ENCODE measurements at places on chromosomes 4 and X.

- DNase-seq: no peak
Measured at GRCh38 chr4:111031596-111031995, 408.7 kb upstream of the PITX2 start.

GRCh38 chr4:37561803-37562207, 124.4 kb downstream of the RELL1 start:
- DNase-seq: no peak

GRCh38 chrX:154013614-154014360, 5.9 kb downstream of the IRAK1 start:
- DNase-seq: no peak

GRCh38 chrX:107675823-107676555, 47.7 kb downstream of the PRPS1 start:
- DNase-seq: peak; percentile 48

DNA sequence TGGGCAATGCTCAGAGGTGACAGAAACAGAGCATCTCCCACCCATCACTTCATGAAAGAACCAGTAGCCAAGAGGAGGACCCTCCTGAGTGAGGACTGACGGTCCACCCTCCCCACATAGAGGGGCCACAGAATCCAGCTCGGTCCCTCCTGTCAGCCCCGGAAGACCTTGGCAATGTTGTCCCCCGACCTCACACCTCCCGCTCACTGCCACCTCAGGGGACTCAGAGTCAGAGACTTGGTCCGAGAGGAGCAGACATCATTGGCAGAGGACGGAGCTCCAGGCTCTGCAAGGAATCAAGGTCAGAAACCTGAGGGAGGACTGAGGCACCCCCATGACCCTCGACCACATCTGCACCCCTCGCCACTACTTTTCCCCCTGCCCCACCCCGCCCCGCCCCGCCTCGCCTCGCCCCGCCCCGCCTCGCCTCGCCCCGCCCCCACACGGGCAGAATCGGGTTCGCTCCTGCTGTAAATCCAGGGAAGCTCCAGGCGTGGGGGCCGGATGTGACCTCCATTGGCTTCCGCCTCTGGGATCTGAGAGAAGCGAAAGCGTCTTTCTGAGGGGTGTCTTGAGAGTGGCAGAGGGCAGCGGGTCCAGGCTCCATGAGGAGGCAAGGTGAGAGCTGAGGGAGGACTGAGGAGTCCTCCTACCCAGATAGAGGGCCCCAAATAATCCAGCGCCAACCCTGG, at the start of gene MAGEA11:
Gene MAGEA11 (plus strand): TSS at position 516 of the 692 bp plus-strand sequence. CDS start 1,100 bp downstream, outside the sequence.
- no peak for DNase-seq

GRCh38 chrX:154312116-154312515, 16.5 kb downstream of the TKTL1 start:
- no peak for DNase-seq

GRCh38 chrX:132413459-132413858, 75.4 kb downstream of the MBNL3 start:
- DNase-seq: no peak

DNA sequence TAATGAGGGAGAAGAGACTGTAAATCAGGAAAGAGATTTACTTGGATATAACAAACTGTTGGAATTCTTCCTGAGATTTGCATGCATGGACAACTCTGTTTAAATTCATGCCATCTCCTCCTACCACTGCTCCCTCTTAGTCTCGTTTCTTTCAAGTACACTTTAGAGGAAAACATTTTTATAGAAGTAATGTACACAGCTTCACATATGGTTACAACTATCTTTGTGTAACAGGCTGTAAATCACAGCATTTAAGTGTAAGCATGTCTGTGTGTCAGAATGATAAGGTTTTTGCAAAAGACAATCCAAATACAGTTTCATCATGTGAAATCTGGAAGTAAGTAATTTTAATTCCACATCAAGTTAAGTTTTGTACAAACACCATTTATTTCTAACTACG, 21.5 kb upstream of the ENPEP start:
- DNase-seq: peak; percentile 37

DNA sequence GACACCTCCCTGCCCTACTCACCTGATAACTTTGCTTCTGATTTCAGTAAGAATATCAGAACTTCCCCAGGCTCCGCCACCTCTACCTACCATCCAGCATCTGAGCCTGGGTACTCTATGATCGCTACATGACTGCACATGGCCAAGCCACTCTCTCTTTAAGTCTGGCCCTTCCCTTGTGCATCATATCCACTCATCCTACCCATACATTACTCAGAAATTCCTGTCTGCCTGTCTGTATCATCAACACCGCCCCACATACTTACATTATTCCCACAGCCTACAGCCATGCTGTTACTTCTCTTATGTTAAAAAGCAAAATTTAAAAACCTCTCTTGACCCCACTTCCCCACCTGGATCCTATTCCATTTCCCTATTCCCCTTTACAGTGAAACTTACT, 84.7 kb downstream of the SCD5 start:
- no peak for DNase-seq

DNA sequence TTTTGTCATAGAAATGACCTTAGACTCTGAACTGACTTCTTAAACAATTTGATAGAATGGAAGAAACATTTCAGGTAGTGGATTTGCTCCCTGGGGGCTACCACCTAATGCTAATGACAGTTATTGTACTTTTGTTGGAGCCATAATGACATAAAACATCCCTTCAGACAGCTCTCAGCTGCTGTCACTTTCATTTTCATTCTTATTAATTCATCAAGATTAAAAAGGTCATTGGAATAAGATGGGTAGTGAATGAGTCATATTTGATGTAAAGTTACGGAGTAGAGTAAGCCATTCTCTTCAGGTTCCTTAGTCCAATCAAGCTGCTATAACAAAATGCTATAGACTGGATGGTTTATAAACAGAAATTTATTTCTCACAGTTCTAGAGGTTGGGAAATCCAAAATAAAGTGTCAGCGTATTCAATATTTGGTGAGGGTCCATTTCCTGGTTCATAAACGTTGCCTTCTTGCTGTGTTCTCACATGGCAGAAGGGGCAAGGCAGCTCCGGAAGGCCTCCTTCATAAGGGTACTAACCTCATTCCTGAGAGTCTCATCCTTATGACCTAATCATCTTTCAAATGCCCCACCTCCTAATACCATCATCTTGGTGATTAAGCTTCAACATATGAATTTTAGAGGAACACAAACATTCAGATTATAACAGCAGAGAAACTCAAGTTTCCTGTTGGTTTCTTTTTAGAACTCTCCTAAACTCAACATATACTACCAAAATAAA, 268.5 kb downstream of the ARAP2 start:
- DNase-seq: no peak

GRCh38 chrX:76802708-76803107, 375.2 kb downstream of the MAGEE1 start:
- peak; percentile 8 for DNase-seq

DNA sequence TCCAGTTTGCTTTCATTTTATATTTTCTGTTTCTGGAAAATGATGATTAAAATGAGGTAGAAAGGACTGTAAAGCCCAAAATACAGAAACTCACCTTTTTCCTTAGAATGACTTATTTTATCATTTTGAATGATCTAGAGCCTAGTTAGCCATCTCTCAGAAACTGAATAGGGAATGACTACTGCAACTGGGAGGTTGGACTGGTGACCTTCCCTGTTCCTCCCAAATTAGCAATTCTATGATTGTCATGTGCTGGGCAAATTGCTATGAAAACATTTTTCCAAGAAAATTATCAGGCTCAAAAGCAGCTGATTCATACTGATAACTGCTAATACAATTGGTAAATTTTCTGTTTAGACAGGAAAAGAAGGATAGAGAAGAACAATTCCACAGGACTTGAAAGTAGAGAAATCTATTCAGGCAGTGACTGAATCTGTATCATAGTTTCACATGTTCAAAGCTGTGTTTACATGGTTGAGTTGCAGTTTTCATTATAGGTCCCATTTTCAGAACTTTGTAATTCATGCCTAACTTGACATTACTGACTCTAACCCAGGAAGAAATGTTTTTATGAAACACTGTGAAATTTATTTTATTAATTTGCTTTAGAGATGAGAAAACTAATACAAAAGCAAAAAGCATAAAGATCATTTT, 43.4 kb upstream of the SEC24B start:
- DNase-seq: no peak

GRCh38 chr4:119652998-119653397, 24.4 kb upstream of the PDE5A start:
- DNase-seq: no peak

GRCh38 chr4:167421201-167421600, 186.9 kb upstream of the SPOCK3 start:
- DNase-seq: no peak

- peak; percentile 67 for DNase-seq
Measured at GRCh38 chr4:152941411-152941810, 5.3 kb downstream of the FHDC1 start.

- DNase-seq: no peak
Measured at GRCh38 chr4:169338241-169338640, 67.5 kb upstream of the SH3RF1 start.

DNA sequence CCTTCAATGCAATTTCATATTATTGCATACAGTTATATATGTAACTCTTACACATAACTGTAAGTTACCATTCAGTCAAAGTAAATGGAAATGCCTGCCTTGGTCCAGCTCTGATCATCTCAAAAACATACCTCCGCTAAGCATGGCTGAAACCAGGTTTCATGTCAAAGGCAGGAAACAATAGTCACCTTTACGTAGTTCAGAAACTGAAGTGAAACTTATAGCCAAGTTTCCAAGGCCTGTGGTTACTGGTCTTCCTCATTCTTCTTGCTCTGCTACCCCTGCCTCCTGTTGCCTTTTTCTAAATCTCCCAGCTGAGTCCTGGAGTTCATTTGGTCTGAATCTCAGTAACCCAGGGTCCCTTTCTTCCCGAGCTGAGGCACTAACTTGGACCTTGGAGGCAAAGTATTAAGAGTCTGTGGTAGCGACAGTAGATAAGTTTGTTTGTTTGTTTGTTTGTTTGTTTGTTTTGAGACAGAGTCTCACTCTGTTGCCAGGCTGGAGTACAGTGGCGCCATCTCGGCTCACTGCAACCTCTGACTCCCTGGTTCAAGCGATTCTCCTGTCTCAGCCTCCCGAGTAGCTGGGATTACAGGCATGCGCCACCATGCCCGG, 30.8 kb downstream of the DAPP1 start:
- no peak for DNase-seq

DNA sequence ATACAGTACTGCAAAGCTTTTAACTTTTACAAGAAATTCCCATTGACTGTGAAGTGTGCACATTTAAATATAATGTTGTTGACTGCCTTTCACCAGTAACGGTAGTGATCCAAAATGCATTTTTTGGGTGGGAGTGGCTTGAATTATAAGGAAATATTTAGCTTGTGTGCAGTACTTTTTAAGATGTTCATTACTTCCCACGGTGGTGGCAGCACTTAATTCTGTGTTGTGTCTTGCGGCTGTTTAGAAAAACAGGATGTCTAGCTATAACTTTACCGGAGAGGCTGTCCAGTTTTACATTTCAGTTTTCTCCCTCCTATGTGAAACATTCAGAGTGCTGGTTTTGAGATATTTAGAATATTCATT, 1.7 kb downstream of the TMEM131L start:
- DNase-seq: no peak

DNA sequence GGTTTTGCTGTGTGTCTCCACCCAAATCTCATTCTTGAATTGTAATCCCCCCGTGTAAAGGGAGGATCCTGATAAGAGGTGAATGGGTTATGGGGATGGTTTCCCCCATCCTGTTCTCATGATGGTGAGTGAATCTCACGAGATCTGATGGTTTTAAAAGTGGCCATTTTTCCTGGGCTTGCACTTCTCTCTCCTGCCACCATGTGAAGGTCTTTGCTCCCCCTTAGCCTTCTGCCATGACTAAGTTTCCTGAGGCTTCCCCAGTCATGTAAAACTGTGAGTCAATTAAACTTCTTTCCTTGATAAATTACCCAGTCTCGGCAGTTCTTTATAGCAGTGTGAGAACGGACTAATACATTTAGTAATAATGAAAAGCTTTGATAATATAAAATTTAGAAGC, 46.9 kb downstream of the ANTXR2 start:
- DNase-seq: no peak

DNA sequence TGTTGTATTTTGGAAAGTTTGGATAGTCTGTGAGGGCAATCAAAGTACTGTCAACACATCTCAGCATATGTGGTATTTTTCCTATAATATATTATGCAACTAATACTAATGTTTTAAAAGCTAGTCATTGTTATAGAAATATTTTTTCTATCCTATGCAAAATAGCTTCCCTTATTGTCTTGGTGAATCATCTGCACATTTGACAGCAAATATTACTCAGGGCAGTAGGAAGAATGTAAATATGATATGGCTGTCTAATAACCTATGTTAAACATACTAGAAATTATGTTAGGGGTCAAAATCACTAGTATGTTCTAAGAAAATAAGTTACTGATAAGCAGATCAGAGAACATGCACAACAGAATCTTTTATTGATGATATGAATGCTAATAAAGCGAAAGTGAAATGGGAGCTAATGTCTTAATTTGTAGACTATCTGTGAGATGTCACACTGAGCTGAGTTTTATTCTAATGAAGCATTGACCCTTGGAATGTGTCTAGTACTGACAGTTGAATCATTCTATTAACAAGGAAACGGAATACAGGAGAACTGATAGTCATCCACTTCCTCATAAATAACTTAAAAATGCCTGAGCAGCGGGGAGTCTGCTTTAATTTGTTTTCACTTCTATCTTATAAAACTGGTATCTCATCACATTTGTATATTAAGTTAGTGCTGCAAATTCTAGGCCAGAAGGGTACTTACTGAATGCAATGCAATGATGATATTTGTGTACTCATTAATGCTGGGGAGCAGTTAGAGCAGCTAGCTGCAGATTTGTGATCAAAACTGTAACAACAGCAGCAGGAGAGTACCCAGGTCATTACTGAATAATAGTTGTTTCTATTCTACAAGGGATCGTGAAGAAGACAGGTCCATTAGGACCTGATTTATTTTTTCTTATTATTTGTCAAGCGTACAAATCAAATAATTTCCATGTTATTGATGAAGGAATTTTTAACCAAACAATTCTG, 440.3 kb upstream of the AADAT start:
- DNase-seq: no peak

DNA sequence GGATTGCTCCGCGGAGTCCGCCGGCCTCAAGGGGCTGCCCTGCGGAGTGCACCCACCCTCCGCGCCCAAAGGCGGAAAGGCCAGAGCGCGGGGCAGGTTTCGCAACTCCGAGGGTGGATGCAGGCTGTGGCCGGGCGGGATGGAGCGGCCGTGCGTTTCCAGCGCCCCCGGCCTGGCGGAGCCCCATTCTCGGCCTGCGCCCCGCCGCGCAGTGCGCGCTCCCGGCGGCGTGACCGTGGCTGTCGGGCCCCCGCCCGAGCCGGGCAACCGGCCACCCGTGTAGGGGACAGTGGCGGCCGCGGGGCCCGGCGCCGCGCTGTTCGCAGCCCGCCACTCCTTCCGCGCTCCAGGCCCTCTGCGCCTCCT, 331 bp downstream of the SETD7 start:
- DNase-seq: no peak

Measured in muscle of back (tissue), 13 donors.